ENCODE measurements at places on chromosomes 12 and 14.

GRCh38 chr12:83190631-83191390 is 504.1 kb downstream of the TMTC2 start:
- DNase-seq, result no peak

GRCh38 chr12:93851257-93851671 is 174.1 kb downstream of the CRADD start:
- no peak for DNase-seq

DNA sequence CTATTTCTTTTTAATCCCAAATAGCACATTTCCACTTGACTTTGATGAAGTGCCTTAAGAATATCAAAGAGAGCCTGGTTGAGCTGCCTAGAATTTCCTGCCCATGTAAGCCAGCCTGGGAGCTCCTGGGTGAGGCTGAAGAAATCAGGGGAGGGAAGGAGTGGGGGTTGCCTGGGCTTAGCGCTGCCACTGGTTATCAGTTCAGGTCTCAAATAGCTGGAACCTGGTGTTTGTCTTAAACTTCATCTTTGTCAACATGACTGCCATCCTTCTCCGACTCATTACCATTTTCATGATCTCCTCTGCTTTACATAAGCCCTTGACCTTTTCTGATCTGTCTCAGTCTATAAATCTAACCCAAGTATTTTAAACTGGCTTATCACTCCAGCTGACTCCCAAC is 151.5 kb downstream of the TTC8 start:
- no peak for DNase-seq

- peak; percentile 67 for DNase-seq
These were observed 887.2 kb upstream of the SEL1L start for GRCh38 chr14:82420871-82421270.

DNA sequence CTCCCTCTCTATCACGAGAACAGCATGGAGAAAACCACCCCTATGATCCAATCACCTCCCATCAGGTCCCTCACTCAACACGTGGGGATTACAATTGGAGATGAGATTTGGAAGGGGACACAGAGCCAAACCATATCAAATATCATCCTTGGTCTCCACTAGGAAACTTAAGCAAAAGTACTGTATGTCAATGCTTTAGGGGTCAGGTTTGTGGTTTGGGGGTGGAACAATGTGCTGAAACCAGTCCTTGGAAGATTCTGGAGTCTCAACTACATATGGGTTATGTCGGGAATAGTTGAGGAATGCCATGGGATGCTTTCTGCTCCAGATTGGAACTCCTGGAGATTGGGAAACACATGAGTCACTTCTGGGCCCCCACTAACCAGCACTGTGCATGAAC is 48.3 kb upstream of the CCDC63 start:
- DNase-seq, result no peak

DNA sequence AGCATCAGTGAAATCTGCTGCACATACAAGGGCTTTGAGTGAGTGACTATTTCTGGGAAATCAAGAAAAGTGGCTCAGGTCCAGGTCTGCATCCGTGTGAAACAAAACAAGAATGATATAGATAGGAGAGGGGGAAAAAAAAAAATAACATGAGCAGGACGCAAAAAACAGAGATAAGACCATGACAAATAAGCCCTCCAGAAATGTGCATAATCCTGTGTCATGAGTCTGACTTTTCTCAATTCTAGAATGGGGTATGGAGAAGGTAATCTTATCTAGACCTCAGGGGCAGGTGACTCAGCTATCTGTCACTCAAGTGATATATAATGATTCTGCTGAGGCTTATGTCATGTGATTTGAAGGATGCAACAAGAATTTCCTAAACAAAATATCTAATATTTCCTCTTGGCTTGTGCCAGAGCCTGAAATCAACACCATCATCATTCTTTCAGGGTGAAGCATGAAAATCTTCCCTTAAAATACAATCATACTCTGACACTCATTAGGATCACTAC is 250.0 kb downstream of the PHLDA1 start:
- DNase-seq, result no peak

GRCh38 chr14:101322223-101322622 is 239.1 kb upstream of the DIO3 start:
- no peak for DNase-seq

GRCh38 chr14:80621701-80622100 is 319.8 kb downstream of the CEP128 start:
- DNase-seq, result no peak

- DNase-seq, result no peak
These were observed 734.9 kb downstream of the VRK1 start for GRCh38 chr14:97532052-97532451.

DNA sequence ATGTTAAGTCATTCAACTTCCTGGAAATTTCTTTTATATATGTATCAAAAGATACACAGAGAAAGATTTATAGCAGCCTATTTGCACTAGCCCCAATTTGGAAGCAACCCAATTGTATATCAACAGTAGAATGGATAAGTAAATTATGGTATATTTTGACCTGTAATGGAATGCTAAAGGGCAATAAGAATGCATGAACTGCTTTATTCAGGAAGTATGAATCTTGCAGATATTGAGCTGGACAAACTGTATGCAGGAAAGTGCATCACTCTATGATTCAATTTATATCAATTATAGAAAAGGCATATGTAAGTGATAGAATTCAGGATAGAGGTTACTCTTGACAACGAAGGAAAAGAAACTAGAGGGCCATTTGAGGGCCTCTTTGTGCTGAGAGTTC is 913.1 kb upstream of the FBXO33 start:
- DNase-seq, result no peak

- DNase-seq, result no peak
These were observed 38.4 kb downstream of the C12orf56 start for GRCh38 chr12:64352181-64352580.

DNA sequence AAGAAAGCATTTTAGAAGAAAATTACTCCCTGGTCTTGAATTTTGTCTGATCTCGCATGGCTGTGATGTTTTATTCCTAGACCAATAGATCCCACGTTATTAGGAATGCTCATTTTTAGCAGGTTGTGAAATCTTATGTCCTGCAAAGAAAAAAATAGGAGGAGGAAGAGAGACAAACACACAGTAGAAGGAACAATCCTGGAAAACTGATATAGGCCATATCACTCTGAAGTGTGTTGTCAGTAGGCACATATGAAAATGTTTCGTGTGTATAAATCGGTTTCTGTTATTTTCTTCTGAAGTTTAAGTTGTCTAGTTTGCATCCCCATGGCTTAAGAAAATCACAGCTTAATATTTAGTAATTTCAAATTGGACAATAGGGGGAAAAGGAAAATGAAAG is 12.4 kb downstream of the SLCO1B3 start:
- DNase-seq, result no peak

DNA sequence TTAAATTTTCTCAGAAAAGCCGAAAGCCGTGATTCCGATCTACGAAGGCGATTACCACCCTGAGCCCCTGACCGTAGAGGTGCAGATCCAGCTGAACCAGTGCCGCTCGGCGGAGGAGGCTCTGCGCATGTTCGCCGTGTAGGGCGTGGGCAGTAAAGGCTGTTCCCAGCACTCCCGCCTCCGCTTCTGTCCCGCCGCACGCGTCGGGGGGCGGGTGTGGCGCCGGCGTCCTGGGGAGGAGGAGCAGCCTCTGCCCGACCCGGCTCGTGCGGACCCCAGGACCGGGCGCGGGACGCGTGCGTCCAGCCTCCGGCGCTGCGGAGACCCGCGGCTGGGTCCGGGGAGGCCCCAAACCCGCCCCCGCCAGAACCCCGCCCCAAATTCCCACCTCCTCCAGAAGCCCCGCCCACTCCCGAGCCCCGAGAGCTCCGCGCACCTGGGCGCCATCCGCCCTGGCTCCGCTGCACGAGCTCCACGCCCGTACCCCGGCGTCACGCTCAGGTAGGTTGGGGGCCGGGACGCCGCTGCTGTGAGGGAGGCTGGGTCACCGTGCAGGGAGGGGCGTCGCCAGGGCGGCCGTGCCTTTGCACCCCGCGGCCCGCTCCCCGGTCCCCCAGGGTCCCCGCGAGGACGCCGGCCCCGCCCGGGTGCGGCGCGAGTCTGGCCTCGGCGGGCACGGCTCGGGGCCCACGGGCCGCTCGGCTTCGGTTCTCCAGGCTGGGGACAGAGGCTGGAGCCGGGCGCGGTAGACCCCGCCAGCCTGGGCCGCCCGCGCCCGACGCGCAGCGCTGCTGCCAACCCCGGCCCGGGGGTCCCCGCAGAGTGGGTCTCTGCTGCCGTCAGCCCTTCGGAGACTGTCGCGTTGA is at the start of gene B3GNT4:
Gene B3GNT4, plus strand, starts transcription at position 409 of the 866 bp plus-strand sequence. CDS start 910 bp downstream, outside the sequence.
- peak; percentile 73 for DNase-seq

GRCh38 chr12:124956571-124956970 is 32.4 kb downstream of the DHX37 start:
- DNase-seq, result no peak

- DNase-seq, result no peak
These were observed 21.4 kb upstream of the ADGRD1 start for GRCh38 chr12:130932061-130932930.

- no peak for DNase-seq
These were observed 28.3 kb downstream of the PHLDA1 start for GRCh38 chr12:76003355-76003638.

- DNase-seq, result no peak
These were observed 55.0 kb downstream of the TMX1 start for GRCh38 chr14:51294951-51295525.

- no peak for DNase-seq
These were observed 328.4 kb downstream of the DUSP6 start for GRCh38 chr12:89023936-89024335.

DNA sequence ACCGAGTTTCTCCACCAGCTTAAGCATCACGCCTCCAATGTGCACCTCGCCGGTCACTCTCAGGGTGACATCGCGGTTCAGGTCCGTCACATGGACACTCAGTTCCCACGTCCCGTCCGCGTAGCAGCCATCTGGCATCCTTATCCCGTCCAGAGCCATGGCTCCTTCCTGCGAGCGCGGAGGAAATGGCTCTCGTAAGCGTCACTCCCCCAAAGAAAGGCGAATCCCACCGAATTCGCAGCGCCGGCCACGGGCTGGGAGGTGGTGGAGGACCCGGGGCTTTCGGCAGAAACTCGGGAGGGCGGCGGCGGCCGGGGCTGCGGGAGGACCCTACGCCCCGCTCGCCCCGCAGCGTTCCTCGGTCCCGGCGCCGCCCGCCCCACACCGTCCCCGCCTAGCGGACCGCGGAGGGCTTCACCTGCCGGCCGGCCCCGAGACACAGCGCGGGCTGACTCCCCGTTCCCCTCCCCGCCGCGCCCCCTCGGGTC is 396 bp downstream of the FERMT2 start:
- DNase-seq, result peak; percentile 71

GRCh38 chr12:102376181-102376747 is 104.1 kb downstream of the IGF1 start:
- DNase-seq, result no peak

- peak; percentile 18 for DNase-seq
These were observed 11.9 kb upstream of the SERPINA4 start for GRCh38 chr14:94548999-94549985.

- no peak for DNase-seq
These were observed 103.3 kb downstream of the BCAT1 start for GRCh38 chr12:24845615-24846014.

DNA sequence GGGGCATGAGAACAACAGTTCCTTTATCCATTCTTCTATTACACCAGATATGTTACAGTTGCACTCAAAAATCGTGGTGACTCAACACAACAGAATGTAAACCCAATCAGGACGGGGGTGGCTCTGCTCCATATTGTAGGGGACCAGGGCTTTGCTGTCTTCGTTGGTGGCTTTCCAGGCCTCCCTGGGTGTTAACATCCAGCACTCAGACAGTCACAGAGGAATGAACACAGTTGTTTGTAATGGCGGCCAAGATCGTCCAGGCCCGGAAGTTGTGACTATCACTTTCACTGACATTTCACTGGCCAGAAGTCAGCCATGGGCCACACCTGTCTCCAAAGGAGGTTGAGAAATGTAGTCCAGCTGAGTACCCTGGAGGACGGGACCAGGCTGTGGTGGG is 204.1 kb downstream of the CACNA1C start:
- no peak for DNase-seq

GRCh38 chr12:65419284-65420072 is 141.0 kb downstream of the MSRB3 start:
- DNase-seq, result no peak

- DNase-seq, result no peak
These were observed 45.0 kb downstream of the PLEKHD1 start for GRCh38 chr14:69529563-69529962.

- DNase-seq, result peak; percentile 86
These were observed 32.4 kb downstream of the AK7 start for GRCh38 chr14:96424109-96424989.

DNA sequence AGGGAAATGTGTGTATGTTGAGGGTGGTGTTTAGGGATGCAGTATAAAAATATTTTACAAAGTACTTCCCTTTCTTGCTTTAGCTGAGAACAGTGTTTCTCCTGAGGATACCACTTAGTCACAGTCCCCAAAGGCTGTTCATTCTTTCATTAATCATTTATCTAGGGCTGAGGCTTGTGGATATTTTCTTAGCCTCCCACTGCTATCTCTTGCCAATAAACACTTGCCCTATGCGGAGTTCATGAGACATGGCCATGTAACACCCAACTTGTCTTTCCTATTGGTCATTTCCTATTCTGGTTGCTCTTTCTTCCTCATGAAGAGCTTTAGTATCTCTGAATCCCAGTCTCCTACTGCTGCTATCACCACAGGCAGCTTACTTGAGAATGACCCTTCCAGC is 75.1 kb downstream of the ETNK1 start:
- no peak for DNase-seq

- no peak for DNase-seq
These were observed 29.2 kb upstream of the LHX5 start for GRCh38 chr12:113500782-113501311.

DNA sequence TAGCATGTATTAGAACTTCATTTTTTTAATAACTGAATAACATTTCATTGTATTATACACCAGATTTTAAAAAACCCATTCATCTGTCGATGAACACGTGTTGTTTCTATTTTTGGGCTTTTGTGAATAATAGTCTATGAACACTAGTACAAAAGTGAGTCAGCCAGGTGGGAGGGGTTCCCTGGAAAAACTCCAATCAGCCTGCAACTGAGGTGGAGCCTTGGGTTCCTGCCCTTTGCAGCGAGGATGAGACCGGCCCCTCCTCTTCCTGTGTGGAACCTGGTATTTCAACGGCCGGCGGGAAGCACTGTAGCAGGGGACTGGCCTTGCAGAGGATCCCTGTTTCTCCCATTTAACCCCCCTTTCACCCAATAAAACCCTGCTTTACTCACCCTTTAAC is 56.1 kb downstream of the LMNTD1 start:
- DNase-seq, result no peak

DNA sequence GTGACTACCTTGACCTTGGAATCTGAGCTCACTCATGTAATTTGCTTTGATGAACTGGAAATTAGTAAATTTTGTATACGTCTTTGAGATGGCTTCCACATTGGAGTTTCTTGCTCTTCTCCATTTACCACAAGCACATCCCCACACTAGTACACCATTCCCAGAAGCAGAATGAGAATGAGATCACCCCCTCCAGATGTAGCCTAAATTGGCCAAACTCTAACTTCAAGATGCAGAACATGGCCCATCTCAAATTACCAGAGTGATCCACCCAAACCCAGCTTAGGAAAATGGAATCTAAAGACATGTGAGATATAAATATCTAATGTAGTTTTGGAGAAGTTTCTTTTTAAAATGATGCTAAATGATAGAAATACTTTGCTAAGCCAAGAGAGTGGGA is 9.5 kb upstream of the TAS2R20 start:
- no peak for DNase-seq
